Cardiac muscle cell (in vitro differentiated cells and primary cell): ENCODE measurements at places on chromosomes 1 and 21.
A peak's percentile ranks its signal among the peaks of the same experiment; 100 is the strongest.

DNA sequence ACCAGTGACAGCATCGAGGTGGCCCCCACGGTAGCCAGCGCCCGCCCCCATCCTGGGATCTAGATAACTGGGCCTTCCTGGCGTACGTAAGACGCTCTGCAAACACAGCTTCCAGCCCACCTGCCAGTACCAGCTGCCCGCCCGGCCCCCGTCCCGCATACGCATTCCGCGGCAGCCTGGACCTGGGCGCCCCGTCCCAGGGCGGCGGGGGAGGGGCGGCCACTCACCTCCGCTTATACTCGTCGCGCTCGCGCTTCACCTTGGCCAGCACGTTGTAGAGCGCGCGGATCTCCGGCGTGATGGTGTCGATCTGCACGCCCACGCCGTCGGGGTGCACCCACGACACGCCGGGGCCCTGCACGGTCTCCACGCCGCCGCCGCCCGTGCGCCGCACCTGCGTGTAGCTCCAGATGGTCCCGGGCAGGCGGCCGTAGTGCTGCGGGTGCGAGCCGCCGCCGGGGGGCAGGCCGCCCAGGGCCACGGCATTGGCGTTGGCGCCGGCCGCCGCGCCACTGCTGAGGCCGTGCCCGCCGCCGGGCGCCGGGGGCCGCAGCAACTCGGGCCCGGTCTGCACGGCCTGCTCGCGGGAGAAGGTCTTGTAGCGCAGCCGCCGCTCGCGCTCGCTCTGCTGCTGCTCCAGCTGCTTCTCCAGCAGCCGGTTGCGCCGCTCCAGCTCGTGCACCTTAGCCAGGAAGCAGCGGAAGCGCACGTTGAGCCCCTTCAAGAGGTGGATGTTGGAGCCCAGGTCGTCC is 859 bp downstream of the IFFO2 start:
- DNase-seq: peak; percentile 59

DNA sequence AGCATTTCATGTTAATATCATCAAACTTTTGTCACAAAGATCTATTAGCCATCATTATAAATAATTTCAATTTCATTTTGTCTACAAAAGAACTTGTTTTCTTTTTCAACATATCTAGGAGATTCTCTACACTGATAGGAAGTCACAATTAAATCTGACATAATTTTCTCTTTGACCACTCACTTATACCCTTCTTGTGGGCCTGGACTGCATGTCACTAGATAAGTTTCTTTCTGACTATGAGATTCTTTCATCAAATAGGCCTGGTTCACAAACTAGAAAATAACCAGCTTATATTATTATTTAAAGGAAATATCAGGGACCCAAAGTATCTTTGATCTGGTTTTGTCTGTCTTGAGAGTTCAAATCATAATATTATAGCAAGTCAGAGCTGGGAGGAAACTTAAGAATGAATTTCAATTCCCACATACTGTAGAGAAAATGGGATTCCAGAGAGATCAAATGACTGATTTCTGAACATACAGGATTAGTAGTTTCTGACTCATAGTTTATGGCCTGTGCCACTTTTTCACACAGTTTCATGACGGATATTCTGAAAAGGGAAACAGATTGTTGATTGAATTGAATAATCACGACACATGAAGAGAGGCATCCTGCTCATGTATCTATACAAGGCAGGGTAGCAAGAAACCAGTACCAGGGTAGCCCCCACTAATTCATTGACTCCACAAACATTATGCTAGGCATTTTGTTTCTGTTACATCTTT is 355.8 kb downstream of the GPATCH2 start:
- DNase-seq: no peak

- DNase-seq: no peak
These were observed 166.7 kb upstream of the DUSP10 start for GRCh38 chr1:221908573-221908972.

GRCh38 chr1:32623775-32624174 is 26.6 kb downstream of the ZBTB8OS start:
- no peak for DNase-seq

DNA sequence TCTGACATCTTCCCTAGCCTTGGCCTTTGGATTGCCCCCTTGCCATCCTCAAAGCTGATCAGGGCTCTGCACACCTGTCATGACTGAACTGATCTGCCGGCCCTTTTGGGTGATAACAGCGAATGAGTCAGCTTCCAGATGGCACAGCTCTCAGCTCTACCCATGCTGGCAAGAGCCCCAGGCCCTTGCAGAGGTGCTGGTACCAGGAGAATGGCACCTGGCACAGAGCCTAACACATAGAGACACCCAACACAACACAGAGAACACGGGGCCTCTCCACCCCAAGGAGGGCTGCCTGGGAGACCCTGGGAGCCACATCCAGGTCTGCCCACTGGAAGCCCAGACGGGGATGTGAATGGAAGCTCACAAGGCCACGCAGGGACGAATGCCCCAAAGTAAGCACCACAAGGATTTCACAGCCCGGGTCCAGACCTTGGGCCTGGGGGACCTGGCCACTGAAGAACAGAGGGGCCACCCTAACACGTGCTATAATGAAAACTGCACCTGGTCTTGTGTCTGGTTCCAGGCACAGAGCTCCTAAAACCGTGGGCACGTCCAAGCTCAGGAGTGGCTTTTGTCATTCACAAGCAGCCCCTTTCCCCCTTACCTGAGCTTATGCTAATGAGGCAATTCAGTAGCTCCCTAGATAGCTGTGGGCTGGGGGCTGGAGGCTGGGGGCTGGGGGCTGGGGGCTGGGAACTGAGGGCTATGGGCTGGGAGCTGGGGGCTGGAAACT is 160.5 kb downstream of the NPHP4 start:
- no peak for DNase-seq

DNA sequence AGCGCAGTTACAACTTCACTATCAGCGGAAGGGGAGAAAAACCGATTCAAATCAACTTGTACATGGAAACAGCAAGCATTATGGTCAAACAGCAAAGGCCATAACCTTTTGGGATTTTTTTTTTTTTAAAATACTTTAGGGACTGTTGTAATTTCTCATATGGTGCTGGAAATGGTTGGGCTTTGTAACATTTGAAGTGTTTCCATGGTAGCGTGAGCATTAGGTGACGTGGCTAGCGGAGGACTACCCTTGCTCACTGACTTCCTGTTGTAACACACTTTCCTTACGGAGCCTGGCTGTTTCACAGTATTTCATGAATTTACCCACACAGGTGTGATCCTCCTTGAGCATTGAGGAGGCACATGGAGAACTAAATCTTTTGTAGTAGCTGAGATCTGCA is 269.5 kb downstream of the TM2D1 start:
- no peak for DNase-seq

- DNase-seq: no peak
These were observed 28.5 kb upstream of the TENT5C start for GRCh38 chr1:117577191-117577885.

- no peak for DNase-seq
These were observed 78.6 kb upstream of the PBX1 start for GRCh38 chr1:164480285-164480907.

DNA sequence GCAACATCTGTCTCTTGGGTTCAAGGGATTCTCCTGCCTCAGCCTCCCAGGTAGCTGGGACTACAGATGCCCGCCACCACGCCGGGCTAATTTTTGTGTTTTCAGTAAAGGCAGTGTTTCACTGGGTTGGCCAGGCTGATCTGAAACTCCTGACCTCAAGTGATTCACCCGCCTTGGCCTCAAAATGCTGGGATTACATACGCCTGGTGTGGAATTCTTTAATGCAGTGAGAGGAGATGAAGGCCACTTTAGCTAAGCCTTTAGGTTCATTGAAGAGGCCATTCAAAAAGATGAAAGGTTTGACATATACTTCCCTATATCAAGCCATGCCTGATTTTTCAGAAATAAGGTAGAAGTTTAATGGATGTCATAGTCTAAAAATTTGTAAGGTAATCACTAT is 162.7 kb downstream of the ST6GALNAC3 start:
- DNase-seq: no peak

GRCh38 chr1:58926152-58926551 is 142.3 kb upstream of the JUN start:
- no peak for DNase-seq

DNA sequence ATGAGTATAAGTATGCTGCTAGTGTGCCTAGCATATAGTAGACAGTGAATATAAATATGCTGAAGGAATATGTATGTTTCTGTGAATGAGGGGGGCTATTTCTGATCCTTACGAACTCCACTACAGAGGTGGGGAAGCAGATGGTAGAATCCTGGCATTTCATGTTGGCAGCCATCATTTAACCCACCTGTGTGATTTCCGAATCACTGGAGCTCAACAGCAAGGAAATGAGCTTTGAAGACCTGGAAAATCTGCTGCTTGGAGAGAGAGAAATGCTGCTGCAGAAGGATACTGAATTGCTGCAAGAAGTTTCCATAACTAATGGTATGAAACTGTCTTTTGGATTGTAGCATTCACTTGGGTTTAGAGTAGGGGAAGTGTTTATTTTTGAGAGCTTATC is 83.5 kb downstream of the RABGAP1L start:
- DNase-seq: no peak

- no peak for DNase-seq
These were observed 2.7 kb upstream of the MIS18A start for GRCh38 chr21:32281531-32281930.

- no peak for DNase-seq
These were observed 73.2 kb downstream of the MAN1C1 start for GRCh38 chr1:25689686-25690381.

DNA sequence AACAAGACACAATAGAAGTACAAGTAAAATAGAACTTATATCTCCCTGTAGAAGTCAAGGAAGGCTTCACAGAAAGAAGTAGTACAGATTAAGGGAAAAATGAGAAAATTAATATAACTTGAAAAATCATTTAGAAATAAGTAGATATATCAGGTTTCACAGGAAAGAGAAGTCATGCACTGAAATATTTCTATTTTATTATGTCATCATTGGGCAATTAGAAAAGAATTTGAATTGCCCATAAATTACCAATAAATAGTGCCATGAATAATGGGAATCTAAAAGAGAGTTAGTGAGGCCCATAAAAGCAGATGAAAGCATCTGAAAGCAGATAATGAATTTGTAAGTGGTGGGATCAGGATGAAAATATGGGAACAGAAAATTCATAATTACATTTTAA is 1597.8 kb downstream of the PLA2G4A start:
- DNase-seq: no peak

DNA sequence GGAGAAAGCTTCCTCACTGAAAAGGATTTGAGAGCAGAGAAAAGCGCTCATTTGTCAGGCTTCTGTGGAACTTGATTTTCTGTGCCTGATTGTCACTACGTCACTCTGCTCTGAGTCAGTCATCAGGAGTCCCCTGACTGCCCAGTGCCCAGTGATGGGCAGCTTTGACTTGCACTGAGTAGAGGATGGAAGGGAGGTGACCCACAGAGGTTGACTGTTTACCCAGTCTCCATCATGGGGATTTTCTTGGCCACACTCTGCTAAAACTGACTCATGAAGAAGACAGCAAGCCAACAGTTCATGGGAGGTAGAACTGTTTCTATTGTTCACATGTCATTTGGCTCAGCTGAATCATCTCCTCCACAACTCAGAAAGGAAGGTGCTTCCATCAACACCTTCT is 82.1 kb upstream of the DUSP10 start:
- DNase-seq: peak; percentile 27

DNA sequence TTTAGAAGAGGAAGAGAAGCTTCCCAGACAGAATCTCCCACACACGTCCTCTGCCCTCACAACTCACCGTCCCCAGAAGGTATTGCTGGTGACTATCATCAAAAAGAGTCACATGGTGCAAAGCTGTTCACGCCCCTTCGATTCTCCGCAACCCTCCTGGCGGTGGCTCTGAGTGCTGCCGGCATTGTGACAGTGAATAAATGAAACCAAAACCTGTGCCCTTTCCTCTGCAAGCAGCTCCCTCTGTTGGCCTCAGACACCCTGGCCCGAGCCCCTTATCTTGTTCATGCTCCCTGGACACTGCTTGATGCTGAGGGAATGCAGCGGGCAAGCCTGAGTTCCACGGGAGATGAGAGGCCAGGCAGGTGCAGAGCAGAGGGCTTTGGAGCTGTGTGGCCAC is 510.3 kb downstream of the NPHP4 start:
- DNase-seq: peak; percentile 4

- no peak for DNase-seq
These were observed 153.5 kb upstream of the SOD1 start for GRCh38 chr21:31505975-31506374.

DNA sequence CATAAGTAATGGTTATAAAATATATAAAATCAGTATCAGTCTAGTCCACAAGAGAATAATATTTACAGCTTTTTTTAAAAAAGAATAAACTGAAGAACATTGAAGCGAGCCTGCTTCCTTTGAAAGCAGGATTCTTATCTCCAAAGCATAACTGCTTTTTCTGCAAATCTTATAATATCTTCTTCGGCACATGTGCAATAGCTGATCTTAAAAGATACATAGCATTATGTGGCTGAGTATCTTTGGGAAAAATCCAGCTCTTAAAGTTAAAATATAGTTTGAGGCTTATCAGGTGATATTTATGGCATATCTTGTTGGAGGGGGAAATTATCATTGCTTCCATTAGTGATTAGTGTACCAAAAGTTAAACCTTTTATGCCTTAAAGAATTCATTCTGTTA is 523.9 kb upstream of the ADGRL4 start:
- DNase-seq: no peak

DNA sequence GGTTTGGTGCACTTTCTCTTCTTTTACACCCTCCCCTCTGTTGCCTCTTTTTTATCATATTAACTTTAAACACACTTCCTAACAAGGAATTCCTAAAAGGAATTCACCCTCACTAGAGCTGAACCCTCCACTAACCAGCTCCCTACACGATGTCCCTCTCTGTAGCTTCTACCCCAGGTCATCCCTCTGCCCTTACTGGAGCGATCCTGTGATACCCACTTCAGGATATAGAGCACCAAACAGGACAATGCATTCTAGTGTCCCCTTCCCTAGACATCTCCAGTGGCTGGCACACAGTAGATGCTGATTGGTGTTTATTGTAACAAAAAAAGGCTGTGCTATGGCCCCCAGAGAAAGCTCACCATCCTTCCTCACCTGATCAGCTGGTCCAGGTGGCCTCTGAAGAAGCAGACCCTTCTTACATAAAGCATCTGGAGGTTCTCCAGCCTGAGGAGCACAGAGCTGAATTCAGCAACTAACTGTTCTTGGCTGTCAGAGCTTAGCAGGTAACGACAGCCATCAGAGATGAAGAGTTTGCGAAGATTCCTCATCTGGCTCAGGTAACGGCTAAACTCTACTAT is 1.4 kb downstream of the PRAMEF18 start:
- DNase-seq: no peak

DNA sequence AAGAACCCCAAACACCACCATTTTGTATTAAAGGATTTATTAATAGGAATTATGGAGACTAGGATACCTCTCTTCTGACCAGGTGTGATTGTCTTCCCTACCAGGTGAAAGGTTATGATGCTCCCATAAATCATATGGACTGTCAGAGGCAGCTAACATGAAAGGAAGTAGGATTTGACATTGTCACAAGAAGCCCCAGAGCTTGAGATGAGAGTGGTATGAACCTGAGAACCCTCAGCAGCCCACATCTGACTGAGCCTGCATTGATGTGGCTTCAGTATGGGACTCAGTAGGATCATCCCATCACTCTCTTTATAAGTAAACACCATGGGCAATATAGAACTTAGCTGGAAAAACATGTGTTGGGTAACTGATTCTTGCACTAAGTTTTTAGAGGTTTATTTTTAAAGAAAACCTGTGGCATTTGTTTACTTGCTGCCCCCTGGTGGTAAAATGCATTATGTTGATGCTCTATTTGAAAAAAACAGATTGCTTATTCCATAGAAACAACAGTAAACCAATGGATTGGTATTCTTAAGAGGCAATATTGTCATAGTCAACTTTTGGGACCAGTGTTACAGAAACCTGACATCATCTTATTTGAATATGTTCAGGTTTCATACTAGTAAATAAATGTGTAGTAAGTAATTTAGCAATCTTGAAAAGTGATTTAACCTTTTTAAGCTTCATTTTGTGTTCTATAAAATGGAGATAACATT is 16.6 kb upstream of the CACYBP start:
- peak; percentile 77 for DNase-seq
